HT1080 (cell line): ENCODE measurements at places on chromosomes 1 and 21. TPM values are rescaled to one million over a fixed set of nuclear protein-coding genes. Genes with fewer than 3 reads are reported as not detected.

The ZBTB8A gene
- total RNA-seq: 1.9 and 3.1 TPM in 2 replicates

The ASCL5 gene
- total RNA-seq: not detected in 2 replicates

The COL11A1 gene
- 0.10 and 0.71 TPM in 2 replicates for total RNA-seq

The SPRR2F gene
- not detected in 2 replicates for total RNA-seq

The FCGR1A gene
- total RNA-seq: not detected in 2 replicates

The PTGFR gene
- total RNA-seq: 2.7 and 3.1 TPM in 2 replicates

The BCL2L15 gene
- total RNA-seq: 0.05 and 1.3 TPM in 2 replicates

The DCST1 gene
- total RNA-seq: 0.17 TPM in 1 of 2 replicates, not detected in the other

The LAMTOR2 gene
- 67.1 and 78.0 TPM in 2 replicates for total RNA-seq

The PEX11B gene
- total RNA-seq: 17.8 and 21.8 TPM in 2 replicates

The COL24A1 gene
- total RNA-seq: not detected in 2 replicates

The NBPF11 gene
- 2.0 and 2.6 TPM in 2 replicates for total RNA-seq

The ATP5PF gene
- 115 and 167 TPM in 2 replicates for total RNA-seq

DNA sequence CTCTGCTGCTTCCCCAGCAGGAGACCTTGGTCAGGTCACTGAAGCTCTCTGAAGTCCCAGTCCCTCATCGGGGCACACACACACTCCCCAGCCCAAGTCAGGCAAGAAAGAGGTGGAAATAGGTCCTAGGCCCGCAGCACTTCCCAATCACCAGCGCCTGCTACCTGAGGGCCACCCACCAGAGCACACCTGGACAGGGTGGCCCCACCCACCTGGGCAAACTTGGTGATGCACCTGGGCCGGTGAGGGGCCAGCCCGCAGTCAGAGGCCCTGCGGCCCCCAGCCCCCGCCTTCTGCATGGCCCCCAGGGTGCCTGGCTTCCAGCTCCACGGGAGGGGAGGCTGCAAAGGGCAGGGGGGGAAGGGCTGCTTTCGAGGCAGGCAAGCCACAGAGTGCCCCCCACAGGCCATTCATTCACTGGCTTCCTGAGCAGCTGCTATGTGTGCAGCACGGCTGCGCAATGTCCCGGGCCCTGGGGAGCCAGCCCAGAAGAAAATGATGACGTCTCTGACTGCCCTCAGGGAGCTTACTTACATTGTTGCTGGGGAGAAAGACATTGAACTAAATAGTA, 4.7 kb downstream of the SH2D5 start:
- no peak for DNase-seq

GRCh38 chr1:186683652-186684410, 3.6 kb upstream of the PTGS2 start:
- no peak for DNase-seq

- DNase-seq: peak; percentile 16
Observed at GRCh38 chr21:35005077-35005476, 44.0 kb downstream of the RUNX1 start.

GRCh38 chr21:42022091-42022430, 11.9 kb upstream of the ZBTB21 start:
- DNase-seq: no peak

GRCh38 chr1:183956559-183957188, 80.9 kb downstream of the COLGALT2 start:
- DNase-seq: peak; percentile 92

DNA sequence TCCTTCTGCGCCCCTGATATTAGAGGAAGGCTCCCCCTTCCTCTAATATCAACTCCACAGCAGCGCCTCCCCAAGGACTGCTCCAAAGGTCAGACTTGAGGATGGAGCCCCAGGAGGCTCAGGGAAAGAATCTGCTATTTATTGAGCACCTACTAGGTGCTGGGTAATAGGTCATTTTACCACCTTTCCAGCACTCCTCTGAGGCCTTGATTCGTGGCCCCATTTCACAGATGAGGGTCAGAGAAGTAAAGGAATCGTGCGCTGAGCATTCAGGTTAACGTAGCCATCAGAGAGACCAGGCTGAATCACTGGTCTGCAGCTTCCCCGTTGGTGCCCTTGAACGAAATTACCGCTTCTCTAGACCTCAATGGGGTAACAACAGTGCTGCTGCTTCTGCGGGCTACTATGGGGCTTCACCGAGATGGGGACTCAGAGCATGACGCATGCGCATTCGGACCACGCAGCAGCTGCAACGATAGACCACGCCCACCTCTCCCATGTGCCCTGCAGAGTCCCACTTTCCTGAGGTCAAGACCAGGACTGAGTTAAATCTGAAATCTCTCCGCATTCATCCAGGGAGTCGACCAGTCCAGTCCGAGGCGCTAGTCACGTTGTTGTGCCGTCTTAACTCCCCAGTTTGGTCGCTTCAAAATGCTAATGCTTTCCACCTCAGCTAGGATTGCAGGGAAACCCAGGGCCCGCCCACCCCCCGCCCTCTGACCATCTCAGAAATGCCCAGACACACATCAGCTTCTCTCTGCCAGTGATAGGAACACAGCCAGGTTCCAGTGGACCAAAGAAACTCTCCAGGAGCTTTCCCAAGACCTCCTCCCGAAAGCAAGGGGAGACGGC, 12.9 kb downstream of the CAMK2N1 start:
- DNase-seq: no peak

- DNase-seq: peak; percentile 15
Observed at GRCh38 chr1:35808450-35809113, 766 bp downstream of the AGO4 start.

DNA sequence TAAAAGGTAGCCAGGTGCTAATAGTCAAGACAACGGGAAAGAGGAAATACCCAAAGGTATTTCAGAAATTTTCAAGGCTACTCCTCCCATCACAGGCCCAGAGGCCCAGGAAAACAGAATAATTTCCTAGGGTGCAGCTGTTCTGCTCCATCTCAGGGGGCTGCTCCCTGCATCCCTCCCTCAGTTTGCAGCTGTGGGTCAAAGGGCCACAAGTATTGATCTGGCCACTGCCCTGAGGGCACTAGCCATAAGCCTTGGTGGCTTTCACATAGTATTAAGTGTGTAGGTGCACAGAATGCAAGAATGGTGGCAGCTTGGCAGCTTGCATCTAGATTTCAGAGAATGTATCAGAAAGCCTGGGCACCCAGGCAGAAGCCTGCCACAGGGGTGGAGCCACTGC, 179.5 kb downstream of the TTLL7 start:
- DNase-seq: no peak

- DNase-seq: no peak
Observed at GRCh38 chr1:115233598-115233997, 104.5 kb downstream of the NGF start.

GRCh38 chr1:8693107-8693506, 124.3 kb downstream of the RERE start:
- no peak for DNase-seq

GRCh38 chr1:169217636-169218035, 111.1 kb downstream of the ATP1B1 start:
- DNase-seq: no peak

GRCh38 chr21:32710987-32711386, 16.8 kb downstream of the SYNJ1 start:
- no peak for DNase-seq

GRCh38 chr1:154304664-154305337, 16.1 kb upstream of the AQP10 start:
- DNase-seq: peak; percentile 98

DNA sequence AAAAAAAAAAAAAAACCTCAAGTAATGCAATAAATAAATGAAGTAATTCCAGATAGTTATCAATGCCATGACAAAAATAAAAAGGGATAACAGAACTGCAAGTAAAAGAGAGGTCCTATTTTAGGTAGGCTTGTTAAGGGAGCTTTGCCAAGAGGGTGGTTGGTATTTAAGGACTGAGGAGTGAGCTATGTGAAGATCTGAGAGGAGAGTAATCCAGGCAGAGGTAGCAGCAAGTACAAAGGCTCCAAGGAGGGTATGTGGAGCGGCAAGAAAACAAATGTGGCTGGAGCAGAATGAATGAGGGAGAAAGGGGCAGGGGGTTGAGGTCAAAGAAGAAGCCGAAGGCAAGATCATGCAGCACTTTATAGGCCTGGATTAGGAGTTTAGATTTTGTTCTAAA, 59.9 kb upstream of the CDC42BPA start:
- no peak for DNase-seq

DNA sequence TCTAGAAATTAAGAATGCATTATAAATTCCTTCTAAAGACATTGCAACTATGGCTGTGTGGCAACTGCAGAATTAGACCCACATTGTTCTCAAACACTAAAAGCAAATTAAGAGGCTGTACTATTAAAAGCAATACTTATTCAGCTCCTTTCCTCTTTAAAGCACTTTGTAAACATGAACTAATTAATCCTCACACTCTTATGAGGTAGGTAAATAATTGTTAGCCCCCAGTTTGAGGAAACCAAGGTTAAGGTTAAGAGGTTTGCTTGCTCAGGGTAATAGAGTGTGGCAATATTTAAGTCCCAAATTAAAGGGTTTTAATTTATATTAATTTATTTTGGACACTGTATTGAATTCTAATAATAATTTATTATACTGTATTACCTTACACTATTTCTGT, 553.8 kb downstream of the LRRIQ3 start:
- no peak for DNase-seq

DNA sequence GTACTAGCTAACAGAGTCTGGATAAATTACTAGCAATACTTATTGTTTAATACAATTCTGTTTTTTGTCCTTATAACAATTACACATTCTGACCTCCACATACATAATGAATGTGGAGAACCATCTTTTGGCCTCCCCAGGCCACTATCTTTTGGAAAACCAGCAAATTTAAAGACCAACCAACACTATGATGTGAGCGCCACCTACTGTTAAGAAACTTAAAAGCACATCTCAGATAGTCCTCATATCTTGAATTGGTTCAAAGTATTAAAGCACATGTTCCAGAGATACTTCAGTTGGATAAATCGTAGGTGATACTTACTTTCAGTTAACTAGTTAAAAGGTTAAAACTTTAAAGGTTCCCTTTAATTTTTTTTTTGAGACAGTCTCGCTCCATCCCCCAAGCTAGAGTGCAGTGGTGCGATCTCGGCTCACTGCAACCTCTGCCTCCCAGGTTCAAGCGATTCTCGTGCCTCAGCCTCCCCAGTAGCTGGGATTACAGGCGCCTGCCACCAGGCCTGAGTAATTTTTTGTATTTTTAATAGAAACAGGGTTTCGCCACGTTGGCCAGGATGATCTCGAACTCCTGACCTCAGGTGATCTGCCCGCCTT, 29.3 kb upstream of the USP1 start:
- DNase-seq: peak; percentile 36

DNA sequence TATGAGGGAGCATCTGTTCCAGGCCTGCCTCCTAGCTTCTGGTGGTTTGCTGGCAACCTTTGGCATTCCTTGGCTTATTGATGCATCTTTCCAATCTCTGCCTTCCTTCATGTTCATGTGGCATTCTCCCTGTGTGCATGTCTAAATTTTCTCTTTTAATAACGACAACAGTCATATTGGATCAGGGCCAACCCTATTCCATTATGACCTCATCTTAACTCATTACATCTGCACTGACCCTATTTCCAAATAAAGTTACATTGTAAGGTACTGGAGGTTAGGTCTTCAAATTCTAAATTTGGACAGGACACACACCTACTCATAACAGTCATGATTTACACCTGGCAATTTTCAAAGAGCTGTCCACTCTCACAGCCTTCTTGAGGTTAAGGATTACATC, 117.2 kb upstream of the FGGY start:
- no peak for DNase-seq

- no peak for DNase-seq
Observed at GRCh38 chr1:186503190-186503589, 42.3 kb upstream of the PDC start.

GRCh38 chr1:191609305-191609704, 549.0 kb upstream of the RGS18 start:
- DNase-seq: no peak

DNA sequence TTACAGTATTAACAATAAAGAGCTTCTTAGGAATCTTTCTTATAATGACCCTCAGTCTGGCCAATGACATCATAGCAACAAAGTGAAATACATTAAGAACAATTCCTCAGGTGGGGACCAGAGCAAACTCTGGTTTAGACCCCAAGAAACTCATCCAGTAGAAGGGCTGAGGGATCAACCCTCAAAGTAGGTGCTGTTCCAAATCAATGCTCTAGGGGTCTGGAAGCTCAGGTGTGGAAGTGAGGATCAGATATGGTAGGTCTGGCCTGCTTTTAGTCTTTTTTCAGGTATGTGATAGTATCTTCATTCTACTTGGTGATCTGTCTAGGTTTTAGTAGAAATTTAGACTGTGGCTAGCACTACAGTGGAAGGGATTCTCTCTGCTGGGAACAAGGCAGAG, 291.7 kb downstream of the PDE4B start:
- no peak for DNase-seq
